ENCODE measurements at places on chromosomes 7 and 10. TPM values are rescaled to one million over a fixed set of nuclear protein-coding genes. Genes with fewer than 3 reads are reported as not detected.

The OR13A1 gene
- polyA plus RNA-seq, result not detected

The AKR1C1 gene
- 10.1 TPM for polyA plus RNA-seq

The THSD7A gene
- polyA plus RNA-seq, result 85.2 TPM

The NUTM2E gene
- not detected for polyA plus RNA-seq

The ZNF727 gene
- 0.08 TPM for polyA plus RNA-seq
